Stimulated activated CD8-positive, alpha-beta memory T cell treated with anti-CD3 and anti-CD28 coated beads, Interleukin-15, amount 100 ng/mL, for 48 hours (primary cell): ENCODE measurements at places on chromosomes 3 and 15.
A peak's percentile ranks its signal among the peaks of the same experiment; 100 is the strongest.

DNA sequence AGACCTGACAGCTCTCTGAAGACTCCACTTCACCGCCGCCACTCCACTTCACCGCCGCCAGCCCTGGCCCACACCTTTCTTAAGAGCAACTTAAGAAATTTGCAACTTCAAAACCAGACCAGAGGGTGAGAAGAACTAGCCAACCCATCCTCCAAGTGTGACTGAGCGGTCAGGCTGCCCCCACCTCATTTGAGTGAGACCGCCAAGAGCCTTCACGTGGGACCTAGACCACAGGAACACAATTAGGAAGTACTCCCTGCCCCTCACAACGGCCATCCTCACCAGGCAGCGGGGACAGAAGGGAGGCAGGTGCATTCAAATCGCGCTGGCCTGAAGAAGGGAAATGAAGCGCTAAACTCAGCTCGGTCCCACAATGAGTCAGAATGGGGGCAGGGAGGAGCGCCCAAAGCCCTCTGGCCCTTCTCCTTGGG, 156.8 kb upstream of the BCL6 start:
- DNase-seq: no peak

DNA sequence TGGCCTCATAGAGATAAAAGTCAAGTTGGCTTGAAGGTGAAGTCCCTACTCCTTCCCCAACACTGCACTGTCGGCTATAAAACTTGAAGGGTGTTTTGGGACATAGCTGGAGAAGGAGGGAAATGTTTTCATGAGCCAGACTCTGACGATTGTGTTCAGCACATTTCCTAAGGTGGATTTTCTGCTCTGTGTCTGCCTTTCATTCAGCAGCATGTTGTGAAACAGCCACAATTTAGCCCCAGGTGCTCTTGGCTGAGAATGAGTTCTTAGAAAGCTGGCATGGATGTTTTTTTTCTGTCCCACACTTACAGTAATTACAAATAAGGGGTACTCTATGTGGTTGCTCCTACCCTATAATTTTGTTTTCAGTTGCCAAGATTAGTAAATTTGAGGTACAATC, 492.4 kb downstream of the MCTP2 start:
- DNase-seq: no peak

GRCh38 chr3:194858382-194858781, 172.7 kb downstream of the FAM43A start:
- no peak for DNase-seq

GRCh38 chr3:65497236-65497635, 541.5 kb downstream of the MAGI1 start:
- DNase-seq: no peak

- DNase-seq: no peak
Observed at GRCh38 chr3:72011485-72011884, 226.5 kb upstream of the PROK2 start.

DNA sequence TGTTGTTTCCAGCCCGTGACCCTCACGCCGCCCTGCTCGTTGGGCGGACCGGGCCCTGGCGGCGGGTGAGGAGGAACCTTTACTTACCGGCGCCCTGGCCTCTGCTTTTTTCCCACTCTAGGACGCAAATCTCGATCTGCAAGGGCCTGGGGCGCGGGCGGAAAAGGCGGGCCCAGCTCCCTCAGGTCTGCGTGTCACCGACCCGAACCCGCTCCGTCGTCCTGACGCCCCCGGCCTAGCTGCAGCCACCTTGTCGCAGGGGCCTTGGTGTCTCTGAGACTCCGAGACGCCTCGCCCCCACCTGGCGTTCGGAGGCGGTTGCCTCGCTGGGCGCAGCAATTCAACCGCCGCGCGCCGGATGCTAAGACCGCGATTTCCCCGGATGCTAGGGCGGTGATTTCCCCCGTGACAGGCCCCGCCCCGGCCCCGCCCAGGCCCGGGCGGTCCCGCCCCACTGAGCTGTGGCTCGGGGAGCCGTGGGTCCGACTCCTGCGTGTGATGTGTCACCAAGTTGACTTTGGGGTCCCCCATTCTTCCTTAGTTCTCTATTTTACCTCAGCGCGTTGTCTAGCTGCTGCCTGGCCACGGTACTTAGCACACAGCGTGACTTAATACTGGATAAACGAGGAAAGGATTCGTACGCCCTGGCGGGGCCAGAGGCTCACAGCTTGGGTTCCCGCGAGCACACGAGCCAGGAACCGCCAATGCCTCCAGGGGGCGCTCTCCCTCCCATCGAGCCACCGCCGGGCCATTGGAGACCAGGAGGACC, at the start of gene RPL39L:
Gene RPL39L, minus strand, starts transcription at position 371 of the 769 bp plus-strand sequence. CDS start 18,196 bp downstream, outside the sequence.
- peak; percentile 89 for DNase-seq

DNA sequence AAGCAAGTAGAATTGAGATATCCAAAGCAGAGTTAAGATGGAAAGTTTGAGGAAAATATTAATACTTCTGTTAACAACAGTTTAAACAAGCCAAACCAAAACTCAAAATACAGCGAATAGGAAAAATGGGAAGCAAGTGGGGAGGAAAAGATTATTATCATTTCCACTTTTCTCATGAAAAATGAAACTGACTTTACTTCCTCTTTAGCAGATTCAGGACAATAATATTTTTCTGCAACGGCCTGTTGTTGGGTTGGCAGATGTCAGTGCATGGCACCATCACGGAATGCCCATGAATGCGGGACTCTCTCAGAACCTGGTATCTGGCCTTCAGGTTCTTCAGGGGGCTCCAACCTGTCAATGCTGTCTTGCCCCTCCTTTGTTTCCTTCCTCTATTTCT, 11.1 kb downstream of the ANKUB1 start:
- DNase-seq: no peak

GRCh38 chr3:158702815-158703481, 29.3 kb downstream of the RARRES1 start:
- no peak for DNase-seq

DNA sequence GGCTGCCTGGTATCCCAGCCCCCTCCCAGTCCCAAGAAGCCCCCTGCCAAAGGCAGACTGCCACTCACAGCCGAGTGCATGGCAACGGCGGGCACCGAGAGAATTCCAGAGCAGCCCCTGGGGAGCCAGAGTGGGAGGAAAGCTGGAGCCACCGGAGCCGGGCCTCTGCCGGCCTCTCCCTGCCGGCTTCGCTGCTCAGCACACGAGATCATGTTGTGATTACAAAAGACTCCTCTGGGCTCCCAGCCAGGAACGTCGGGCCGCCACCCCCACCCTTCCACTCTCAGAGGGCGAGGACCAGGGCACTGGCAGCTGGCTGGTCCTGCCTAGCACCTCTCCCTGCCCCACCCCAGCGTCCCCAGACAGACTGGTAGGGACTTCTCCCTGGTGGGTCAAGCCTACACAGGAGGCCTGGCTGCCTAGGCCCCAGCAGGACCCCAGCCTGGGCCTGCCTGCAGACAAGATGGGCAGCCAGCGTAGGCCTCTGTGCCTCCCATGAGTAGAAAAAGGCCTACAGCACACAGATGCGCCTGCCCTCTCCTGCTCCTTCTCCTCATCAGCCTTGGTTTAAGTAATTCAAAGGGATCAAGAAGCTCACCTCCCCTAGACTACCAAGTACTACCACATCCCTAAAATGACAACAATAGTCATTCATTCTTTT, at the start of gene CCDC9B:
Gene CCDC9B, minus strand, starts transcription at position 200 of the 661 bp plus-strand sequence. Its CDS starts 120 bp downstream, at position 80.
- no peak for DNase-seq

- DNase-seq: no peak
Observed at GRCh38 chr3:41129731-41130130, 69.6 kb upstream of the CTNNB1 start.

DNA sequence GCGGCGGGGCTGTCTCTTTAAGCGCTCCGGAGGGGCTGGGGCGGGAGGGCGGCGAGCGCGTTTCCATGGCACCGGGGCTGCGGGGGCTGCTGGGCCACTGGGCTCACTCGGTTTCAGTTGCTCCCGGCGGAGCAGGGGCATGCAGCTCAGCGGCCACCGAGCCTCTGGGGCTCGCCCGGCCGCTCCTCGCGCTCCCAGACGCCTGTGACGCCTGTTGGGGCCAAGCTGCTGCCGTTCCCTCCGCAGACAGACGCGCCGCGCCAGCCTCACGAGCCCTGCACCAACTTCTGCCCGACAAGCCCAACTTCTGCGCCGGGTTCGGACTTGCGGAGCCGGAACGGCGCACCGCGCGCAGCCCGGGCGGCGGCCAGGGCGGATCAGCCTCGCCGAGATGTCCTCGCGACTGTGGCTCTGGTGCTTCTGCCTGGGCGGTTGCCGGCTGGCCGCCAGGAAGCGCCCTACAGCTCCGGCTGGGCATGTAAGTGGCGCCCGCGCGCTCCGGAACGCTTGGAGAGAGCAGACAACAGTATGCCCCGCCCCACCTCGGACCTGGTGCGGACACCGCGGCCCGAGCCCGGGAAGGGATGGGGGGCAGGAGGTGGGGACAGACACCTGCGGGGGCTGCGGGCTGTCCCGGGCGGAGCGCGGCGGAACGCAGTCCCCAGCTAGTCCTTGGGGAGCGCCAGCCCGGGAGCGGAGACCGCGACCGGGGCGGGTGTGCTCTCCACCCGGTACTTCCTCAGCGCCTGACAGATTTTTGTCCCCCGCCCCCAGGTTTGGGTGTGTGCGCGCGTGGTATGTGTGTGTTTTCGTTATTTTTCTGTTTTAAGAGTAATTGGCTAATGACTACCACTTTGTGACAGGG, 154.1 kb upstream of the GOLIM4 start:
- DNase-seq: peak; percentile 12

DNA sequence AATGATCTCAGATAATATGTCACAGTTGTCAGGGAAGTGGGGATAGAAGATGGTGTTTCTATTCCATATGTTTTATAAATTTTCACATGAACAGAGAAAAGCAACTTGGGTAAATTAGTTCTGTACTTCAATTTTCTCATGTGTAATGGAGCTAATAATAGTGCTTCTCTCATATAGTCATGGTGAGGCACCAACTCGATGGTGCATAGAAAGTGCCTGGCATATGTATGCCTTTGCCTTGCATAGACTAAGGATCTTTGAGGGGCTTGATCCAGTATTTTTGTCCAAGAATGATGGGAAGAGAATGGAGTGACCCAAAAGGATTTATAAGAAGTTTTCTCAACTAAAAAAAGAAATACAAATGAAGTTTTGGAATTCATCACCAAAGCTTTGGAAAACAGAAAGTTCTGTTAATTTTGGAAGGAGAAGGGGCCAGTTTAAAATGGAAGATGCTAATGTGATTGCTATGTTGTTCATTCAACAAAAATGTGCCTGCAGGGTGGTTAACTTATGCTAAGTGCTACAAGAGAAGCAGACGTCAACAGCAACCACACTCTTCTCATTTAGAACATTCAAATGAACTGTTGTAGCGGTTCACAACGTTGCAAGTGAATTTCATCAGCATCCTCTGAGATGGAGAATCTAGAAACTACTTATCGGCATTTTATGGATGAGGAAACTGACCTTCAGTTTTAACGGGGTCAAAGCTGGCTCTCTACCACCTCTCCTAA, 86.1 kb downstream of the RTP4 start:
- DNase-seq: no peak

GRCh38 chr15:34849364-34849959, 54.1 kb upstream of the ACTC1 start:
- no peak for DNase-seq

DNA sequence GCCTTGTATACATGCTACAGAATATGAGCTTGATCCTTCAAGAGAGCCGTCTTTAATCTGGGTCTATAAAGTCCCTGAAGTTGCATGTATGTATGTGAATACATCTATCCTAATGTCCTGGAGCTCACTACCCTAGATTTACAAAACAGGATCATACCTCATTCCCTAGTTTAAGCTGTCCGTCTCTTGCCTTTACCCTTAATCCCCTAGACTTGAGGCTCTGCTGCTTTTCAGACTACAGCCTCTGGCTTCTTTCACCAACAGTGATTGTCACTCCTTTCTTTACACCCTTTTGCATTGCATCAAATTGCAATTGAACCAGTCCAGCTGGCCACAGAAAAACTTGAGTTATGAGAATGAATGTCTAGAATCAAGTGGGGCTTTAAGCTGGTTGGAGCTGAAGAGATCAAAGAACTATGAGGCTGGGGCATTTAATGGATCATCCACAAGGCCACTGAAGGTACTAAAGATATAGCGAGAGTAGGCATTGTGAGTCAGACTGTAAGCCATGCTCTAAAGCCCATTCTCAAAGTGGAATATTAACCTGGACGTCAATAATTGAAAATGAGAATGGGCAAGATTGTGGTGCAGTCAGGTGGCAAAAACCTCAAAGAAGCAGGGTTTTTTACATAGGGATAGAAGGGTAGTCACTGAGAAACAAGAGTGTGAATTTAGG, 12.3 kb upstream of the PLD1 start:
- no peak for DNase-seq

DNA sequence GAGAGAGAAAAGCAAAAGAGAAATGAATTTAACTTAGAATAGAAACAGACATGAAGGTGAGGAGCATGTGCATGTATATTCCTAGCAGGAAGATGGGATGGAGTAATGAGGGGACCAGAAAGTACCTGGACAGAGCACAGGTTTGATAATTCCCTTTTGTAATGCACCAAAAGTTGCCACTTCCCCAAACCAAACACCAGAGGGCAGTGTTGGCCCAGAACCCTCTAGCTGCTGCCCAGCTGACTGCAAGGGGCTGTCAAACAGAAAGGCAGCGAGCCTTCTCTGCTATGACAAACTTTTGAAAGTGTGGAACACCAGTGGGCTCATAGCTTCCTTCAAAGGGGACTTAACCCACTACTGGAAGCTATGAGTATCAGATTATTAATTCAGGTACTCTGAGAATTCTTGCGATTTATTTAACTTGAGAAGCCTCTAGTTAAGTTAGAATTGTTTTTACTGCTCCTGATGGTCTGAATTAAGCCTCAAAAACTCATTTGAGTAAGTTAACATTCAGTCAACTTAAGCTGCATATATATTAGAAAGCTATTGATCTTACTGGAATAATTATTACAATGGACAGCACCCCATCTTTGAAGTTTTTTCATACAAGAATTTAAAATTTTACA, 234.9 kb downstream of the NEK10 start:
- DNase-seq: peak; percentile 36

GRCh38 chr15:81239190-81239589, 42.5 kb downstream of the IL16 start:
- DNase-seq: no peak

DNA sequence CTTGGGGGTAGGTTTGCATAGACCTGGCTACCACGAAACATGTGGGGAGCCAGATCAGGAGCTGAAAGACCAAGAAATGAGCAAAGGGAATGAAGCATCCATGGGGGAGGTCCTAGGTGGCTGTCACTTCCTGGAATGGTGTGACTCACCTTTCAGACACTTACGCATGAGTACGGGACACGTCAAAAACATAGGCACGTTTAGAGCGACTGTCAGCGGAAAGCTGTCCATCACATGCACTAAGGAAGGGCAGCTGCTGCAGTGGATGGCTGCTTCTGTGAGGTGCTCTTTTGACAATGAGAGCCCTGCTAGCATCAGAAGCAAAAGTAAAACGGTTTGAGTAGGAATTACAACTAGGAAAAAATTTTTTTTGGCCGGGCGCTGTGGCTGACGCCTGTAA, 244.6 kb upstream of the CCDC54 start:
- no peak for DNase-seq

GRCh38 chr15:32120577-32121383, 90.5 kb downstream of the CHRNA7 start:
- DNase-seq: no peak
